Activated gamma-delta T cell treated with Interleukin-2 at 50 U/mL for 16 hours (primary cell): ENCODE measurements at places on chromosomes 11 and 22.

GRCh38 chr11:2703363-2704141, 3.8 kb upstream of the KCNQ1OT1 start:
- no peak for DNase-seq

- DNase-seq, result no peak
Observed at GRCh38 chr11:83543706-83544439, 257.7 kb upstream of the CCDC90B start.

DNA sequence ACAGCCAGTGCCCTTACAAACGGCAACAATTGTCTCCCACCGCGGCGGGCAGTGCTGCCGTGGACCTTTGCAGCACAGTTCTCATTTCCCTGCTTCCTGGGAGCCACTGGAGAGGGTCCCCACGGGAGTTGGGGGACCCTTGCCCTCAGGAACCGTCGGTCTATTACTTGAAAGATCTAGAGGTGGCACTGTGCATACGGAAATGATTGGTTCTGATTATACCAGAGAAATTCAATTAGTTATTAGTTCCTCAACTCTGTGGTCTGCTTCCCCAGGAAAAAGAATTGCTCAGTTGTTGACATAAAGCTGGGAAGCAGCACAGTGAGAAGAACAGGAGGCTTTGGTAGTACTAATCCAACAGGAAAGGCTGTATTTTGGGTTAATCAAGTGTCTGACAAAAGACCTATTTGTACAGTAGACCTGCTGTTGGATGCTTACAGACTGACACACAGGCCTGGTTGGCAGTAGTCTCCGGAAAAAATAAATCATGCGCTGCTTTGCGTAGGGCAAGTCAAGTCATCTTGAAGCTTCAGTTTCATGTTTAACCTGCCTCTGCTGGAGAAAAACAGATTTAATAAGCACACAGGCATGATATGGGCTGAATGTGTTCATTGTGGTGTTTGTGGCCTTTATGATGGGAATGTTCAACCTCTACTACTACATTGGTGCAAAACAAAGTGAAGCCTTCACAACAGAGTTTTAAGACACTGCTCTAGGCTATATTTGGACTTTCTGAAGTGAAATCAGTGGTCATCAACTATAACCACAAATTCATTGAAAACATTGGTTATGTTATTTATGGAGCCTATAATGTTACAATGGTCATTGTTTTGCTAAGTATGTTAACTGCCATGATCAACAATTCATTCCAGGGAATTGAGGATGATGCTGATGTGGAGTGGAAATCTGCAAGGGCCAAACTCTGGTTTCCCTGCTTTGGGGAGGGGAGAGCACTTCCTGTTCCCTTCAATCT, 54.6 kb upstream of the SC5D start:
- no peak for DNase-seq

GRCh38 chr22:31291481-31292235, 630 bp downstream of the PIK3IP1 start:
- DNase-seq, result no peak

GRCh38 chr11:134098566-134099184, 29.8 kb downstream of the JAM3 start:
- no peak for DNase-seq

GRCh38 chr11:122692444-122692843, 36.9 kb downstream of the UBASH3B start:
- no peak for DNase-seq

DNA sequence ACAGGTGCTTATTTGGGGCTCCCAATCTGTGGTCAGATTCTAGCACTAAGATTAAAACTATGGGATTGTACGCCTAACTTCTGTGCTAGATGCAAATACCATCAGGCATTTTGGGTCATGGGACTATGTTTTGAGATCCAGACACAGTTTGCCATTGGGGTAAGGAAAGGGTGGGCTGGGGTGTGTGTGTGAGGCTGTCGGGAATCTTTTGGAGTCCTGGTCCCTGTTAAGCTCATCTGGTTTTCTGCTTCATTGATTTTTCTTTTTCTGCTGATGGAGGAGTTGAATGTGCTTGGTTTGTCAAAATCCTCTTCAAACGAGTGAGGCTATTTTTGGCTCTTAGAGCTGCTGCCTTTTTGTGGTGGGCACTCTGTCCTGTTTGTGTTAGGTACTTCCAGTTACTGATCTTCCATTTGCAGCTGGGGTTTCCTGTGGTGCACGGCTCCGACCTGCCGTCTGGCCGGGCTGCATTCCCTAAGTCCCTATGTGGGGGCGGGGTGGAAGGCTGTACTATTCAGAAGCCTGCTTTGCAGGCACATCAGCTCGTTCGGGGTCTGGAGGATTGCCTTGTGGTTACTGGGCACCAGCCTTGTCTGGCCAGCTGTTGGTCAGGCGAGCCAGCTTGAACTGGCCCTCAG, 2.9 kb downstream of the BCR start:
- DNase-seq, result no peak

DNA sequence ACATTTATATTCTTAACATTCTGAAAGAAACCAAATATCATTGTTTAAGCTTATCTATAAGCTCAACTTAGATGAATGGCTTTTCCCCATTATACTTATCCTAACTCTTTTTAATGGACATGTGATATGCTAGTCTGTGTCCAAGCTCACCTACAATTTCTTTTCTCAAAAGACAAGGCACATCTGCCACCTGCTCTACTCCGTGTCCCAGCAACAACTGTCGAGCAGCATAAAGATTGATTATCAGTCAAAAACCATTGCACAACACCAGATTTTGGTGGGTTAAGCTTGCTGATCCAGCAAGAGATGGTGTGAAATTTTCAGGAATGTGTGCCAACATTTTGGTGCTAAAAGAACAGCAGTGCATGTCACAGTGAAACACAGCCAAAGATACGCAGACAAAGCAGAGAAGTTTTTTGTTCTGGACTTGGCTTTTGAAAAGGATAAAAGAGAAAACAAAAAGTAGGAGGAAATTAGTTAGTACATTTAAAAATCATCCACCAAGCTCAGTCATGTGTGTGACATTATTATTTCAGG, 65.8 kb downstream of the DCDC1 start:
- no peak for DNase-seq

DNA sequence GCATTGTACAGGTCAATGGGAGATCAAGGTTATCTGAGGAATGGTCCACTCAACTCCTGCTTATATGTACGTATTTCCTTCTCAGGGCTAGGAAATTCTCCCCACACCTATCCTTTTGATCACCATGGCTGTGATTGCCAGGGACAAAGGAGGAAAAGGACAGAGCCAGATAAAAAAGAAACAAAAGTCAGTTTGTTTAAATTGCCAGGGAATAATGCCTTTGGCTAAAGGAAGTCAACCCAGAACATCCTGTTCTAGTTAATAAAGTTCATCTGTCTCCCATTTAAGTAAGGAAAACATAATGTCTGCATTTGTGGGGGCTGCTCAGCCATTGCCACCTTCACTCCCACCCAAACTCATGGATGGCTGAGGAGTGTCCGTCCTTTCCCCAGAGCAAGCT, 124.7 kb downstream of the ME3 start:
- DNase-seq, result no peak

DNA sequence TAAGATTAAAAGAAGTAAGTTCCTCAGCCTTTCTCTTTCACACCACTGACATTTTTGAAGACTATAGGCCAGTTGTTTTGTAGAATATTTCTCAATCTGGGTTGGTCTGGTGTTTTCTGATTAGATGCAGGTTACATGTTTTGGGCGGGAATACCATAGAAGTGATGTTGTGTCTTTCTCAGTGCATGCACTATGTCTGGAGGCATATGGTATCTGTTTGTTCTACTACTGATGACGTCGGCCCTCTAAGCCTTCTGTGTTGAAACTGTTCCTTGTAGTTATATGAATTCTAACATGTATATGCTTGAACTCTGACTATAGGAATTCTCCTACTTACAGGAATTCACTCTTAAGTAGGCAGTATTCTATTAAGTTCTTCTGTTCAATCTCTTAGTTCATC, 21.6 kb downstream of the ZFTA start:
- DNase-seq, result no peak

DNA sequence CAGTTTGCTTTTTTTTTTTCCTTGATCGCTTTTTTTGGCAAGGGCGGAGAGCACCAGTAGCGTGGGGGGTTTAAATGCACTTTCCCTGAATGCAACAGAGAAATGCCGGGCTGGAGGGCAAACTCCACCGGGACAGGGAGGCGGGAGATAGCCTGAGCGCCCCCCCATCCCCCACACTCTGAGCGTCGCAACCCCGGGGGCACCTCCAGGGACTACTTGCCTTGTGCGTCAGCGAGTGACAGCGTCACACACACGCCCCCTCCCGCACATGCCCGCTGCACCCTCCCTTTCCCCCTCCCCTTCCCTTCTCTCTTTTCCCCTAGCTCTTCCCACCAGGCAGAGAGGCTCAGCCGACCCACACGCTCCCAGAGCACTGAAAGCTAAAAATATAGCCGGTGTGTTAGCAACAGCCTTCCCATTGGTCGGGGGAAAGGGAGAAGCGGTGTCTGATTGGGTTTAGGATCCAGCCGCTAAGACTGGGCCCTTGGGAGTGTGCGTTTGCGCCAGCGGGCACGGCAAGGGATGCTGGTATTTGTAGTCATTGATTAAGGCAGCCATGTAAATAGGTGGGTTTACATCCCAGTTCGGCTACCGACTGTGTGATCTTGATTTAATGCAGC, 1.7 kb upstream of the TOB2 start:
- DNase-seq, result peak; percentile 88

DNA sequence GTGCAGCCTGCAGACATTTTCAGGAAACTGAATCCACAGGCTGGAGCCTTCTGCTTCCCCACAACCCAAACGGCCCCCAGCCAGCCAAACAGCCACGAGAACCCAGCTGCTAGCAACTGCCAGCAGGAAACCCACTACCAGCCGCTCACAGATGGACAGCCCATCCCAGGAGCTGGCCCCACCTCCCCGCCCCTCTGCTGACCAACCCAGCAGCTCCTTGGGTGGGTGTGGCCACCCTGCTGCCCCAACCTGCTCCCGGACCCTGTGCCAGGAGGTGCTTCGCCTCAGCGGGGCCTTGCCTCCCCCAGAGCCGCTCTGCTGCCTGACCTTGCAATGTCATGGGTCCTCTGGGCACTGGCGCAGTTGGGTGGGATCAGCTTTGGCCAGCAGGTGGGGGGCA, 8.2 kb upstream of the CCDC188 start:
- no peak for DNase-seq

GRCh38 chr11:119844808-119845207, 115.8 kb upstream of the NECTIN1 start:
- DNase-seq, result no peak

GRCh38 chr11:96681019-96681716, 291.4 kb downstream of the JRKL start:
- no peak for DNase-seq

DNA sequence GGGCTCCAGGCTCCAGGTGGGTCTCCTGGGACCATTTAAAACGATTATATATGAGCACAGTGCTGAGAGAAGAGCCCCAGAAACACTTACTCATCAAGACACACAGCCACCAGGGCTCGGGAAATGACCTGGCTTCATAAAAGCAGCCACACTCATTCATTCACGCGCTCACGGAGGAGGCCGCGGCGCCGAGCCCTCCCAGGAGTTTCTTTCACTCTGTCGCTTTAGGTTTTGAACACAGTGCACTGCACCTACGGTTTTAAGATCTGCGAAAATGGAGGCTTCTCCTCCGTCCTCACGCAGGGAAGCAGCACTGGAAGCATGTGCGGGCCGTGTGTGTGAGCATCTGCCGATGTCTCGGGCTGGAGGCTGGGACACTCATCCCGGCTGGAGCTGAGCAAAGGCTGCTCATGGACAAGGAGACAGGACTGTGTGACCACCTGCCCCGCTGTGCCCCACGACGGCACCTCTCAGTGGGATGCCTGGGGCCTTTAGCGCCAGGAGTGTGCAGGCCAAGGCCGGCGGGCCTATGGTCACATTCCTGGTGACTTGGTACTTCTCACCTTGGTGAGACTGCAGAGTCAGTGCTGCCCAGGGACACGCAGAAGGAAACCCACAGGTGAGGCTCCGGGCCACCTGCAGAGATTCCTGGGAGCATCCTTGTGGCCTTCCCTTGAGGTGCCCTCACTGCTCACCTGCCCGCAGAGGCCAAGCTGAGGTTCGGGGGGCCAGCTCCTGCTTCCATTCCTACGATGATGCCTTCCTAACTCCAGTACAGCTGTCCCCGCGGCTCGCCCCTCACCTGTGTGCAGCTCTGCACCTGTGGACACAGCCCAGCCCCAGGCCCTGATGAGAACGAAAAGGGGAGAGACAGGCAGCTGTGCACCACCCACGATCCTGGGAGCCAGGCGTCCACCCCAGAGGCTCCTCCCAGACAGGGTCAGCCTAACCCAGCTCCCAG, 872.0 kb downstream of the BRD1 start:
- peak; percentile 2 for DNase-seq

DNA sequence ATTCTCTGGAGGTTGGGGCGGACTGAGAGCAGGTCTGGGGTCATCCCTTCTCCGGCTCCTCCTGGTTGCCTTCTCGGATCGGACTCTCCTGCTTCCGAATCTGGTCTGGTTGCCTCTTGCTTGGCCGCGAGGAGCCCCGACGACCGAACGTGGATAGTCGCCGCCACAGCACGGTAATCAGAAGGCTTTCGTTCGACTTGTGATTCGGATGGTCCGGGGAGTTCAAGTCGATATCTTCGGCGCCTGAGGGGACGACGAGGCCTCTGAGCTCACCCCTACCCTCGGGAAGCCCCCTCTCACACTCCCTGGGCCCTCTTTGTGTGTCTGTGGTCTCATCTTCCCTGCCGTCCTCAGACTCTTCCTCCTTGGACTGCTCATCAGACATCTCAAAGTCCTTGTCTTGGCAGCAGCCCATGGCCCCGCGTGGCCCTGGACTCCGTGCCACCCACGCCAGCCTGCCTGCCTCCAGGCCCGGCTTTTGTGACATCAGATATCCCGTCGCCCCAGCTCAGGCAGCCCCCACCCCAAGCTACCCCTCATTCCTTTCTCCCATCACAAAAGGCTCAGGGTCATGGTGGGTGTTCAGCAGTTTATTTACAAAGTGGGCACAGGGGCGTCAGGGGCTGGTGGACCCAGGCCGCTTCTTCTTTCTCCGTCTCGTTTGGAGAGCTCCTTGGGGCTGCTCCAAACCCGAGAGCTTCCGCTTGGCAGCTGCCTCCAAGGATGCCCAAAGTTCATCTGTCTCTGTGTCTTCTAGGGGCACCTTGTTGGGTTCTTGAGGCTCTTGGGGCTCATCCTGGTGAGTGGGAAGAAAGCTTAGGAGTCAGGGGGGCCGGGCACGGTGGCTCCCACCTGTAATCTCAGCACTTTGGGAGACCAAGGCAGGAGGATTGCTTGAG, at the start of gene TEX54:
TSS of gene TEX54 (minus strand) at position 506 of the 899 bp plus-strand sequence.
- DNase-seq, result no peak

- no peak for DNase-seq
Observed at GRCh38 chr11:94809251-94809650, 41.1 kb downstream of the AMOTL1 start.

GRCh38 chr11:130606781-130607511, 158.5 kb downstream of the ADAMTS15 start:
- DNase-seq, result no peak
